ENCODE measurements at places on chromosomes 5 and 9.

GRCh38 chr5:133485468-133485867 lies 126.9 kb downstream of the FSTL4 start:
- DNase-seq, result no peak

- DNase-seq, result no peak
These were observed at the start of gene ADRA1B for GRCh38 chr5:159915904-159916840. TSS of gene ADRA1B (plus strand) at chr5:159916482. CDS start at chr5:159916906, 424 bp downstream.

DNA sequence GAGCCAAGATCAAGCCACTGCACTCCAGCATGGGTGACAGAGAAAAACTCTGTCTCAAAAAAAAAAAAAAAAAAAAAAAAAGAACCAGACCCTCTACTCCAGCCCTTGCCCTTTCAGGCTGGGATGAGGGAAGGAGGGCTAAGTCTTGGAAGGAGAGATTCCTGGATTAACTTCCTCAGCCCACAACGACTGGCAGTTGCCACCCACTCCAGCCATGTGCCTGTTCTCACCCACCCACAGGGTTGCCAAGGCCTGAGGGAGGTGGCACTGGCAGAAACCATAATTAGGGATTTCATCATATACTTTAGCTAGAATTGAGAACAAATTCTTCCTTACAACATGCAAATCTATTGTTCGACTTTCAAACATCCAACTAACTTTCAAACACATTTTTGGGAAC lies 87.8 kb upstream of the SLC30A5 start:
- no peak for DNase-seq

DNA sequence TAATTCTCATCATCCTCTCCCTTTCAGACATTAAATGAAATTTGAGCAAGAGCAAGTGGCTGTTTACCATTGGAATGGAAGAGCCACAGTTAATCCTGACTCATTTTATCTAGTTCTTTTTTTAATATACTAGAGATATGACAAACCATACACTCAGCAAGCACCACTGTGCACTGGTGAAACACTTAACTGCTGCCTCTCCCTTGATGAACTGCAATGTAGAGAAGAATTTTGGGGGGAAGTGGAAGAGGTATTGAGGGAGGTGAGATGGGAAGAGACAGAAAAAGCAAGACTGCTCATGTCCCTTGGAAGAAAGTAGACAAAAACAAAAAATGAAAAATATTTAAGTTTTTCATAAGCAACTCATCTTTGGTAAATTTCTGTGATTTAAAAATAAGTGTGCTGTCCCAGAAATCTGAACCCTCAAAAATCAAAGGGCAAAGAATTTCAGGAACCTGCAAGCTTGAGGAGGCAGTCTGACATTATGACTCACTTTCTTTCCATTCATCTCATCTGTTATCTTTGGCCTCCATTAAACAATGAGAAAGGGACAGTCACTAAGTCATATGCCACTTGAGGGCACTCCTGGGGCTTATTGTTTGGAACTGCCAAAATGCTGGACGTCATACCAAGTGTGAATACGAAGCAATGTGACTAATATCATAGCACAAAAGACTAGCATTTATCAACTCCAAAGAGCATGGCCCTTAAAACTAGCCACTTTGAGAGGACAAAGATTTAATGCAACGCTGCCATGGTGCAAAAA lies 566.8 kb upstream of the DMAC1 start:
- no peak for DNase-seq

DNA sequence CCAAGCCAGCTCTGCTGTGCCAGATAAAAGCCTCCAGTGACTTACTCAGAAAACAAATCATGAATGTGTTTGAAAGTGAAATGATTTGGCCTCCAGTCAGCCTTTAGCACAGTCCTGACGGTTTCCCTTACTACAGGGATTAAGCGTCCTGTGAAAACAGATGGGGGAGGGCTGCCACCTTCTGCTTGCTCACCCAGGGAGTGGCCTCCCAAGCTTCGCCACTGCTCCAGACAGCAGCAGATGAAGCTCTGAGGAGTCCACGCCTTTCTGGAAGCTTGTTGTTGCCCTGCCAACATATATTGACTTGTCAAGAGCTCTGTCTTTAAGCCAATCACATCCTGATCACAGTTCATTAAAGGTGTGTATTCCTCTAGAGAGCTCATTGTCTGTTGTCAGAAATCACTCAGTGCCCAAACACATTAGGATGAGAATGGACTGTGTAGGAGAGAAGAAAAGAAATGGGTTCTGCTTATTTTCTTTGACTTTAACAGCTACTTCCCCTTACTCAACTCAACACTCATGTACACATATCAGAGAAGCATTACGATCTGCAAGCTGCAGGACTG lies 4.9 kb upstream of the FYB1 start:
- DNase-seq, result no peak

DNA sequence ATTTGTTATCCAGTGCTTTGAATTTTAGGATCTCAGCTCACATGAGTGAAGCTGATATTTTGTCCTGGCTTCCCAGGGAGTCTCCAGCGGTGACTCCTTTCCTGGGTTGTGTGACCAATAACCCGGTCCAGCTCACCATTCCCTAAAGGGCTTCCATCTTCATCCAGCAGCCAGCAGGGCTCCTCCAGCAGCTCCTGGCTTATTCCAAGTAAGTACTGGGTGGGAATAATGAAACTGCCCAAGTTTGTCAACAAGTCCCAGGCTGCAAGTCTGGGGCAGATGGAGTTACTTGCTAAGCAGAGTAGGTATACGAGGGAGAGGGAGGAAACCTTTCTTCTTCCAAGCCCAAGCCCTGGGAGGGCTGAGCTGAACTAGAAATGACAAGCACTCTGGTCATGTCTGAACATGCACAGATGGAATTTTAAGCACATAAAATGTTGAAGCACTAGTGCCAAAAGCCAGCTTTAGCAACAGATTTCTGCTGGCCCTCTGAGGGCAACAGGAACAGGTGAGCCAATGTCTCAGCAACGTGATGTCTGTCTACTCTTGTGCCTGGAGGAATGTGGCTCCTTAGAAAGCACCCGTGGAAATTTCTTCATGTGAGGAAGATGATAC lies 153.7 kb upstream of the DAPK1 start:
- DNase-seq, result no peak

- DNase-seq, result no peak
These were observed 25.7 kb downstream of the FRMPD1 start for GRCh38 chr9:37676411-37676830.

DNA sequence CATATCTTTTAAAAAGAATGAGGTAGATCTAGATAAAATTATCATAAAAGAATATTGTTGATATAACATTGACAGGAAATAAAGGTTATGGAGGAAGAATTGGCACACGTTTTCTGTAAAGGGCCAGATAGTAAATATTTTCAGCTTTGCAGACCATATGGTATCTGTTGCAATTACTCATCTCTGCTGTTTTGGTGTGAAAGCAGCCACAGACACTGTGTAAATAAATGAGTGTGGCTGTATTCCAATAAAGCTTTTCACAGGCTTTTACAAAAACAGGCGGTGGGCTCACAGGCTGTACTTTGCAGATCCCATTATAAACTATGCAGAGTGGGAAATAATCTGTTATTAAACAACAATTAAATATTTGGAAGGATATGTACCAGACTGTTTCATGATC lies 87.4 kb downstream of the SGCD start:
- no peak for DNase-seq

GRCh38 chr5:14458414-14458813 lies 123.2 kb upstream of the OTULINL start:
- no peak for DNase-seq

DNA sequence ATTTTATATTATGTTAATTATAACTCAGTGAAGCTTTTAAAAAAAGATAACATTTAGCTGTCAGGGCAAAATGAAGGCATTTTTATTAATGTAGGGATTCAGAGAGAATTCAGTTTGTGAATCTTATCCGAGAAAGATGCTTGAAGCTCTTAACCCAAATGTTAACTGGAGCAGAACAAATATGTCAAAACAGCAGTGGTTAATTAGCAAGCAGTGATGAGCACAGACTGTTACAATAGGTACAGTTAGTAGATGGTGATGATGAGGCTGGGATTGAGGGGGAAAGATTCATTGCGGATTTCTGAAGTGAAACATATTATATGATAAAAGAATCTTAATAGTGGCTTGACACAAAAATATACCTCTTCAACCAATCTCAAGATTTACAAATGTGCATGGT lies 356.7 kb downstream of the DIRAS2 start:
- DNase-seq, result no peak

- DNase-seq, result no peak
These were observed 264.8 kb upstream of the KIF2A start for GRCh38 chr5:62041156-62041756.

- no peak for DNase-seq
These were observed 5.5 kb upstream of the VAV2 start for GRCh38 chr9:133997584-133997983.

DNA sequence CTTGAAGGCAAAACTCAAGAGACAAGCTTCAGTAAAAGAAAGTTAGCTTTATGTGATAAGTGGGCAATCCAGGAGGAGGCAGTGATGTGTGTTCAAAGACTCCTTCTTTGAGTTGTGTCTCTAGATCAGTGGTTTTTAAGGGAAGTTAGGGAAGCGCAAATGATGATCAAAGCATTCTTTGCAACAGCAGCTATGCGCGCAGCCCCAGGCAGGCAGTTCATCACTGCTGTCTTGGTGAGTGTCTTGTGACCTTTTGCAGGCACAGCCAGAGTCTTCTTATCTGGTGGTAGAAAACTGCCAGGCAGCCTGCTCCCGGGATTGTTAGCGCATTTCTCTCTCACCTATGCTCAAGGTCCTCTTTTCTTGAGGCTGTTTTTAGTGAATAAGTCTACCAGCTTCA lies 40.3 kb upstream of the CLK4 start:
- DNase-seq, result no peak

GRCh38 chr9:70559102-70559501 lies 144.6 kb upstream of the KLF9 start:
- DNase-seq, result no peak

DNA sequence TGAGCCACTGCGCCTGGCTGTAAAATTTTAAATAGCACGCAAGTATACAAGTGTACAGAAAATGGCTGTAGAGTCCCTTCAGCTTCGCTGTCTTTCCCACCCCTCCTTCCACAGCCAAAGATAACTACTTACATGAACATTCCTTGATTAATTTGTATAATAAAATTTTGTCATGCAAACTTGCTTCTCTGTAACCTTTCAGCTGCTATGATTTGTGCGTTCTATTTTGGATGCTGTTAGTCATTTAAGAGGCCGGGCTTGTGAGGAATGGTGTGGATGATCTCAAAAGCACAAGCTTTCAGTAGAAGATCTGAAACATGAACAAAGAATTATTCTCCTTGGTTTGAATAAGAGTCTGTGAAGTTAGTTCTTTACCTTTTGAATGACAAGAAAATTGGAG lies 115.0 kb upstream of the TLE1 start:
- no peak for DNase-seq

DNA sequence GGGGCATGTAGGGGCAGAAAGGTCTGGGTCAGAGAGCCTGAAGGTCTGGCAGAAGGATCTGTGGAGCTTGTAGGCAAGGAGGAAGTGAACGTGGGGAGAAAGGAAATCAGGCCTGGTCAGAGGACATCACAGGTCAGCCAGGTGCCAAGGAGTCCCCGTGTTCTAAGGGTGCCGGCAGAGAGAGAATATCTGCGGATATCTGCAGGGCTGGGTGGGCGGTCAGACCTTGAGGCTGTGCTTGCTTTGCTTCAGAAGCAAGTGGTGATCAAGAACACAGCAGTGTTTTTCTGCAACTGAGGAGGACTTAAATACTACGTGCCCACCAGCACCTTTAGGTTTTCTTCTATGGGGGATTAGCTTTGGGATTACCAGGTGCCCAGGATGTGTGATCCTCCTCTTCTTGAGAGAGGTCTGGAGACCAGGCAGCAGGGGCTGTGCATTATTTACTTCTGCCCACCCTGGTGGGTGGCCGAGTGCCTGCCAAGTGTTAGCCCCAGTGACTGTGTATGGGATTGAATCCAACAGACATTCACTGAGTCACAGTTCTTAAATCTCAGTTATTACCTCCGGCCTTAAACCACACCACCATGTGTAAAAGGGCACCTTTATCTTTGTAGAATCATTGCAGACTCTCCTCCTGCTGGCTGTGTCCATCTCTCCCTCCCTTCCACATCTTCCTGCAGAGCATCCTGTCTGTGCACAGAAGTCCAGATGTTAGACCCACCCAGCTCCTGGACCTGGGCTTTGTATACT lies 12.5 kb upstream of the SHB start:
- DNase-seq, result no peak

GRCh38 chr5:69167929-69168328 lies 979 bp downstream of the CCNB1 start:
- no peak for DNase-seq

DNA sequence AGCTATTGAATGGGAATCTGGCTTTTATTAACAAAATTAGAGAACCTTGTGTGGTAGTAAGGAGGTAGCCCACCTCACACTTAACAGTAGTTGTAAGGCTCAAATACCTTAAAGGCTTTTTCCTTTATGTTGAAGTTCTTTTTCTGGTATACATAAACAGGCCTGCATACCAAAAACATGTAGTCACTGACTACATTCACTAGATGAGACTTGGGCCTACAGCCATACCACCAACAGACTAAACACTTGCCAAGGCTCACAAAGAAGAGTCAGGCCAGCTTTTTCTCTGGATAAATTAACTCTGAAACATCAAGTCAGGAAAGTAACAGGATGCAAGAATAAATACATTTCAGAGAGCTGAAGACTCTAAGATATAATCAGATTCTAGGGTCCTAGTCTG lies 78.6 kb upstream of the MPDZ start:
- DNase-seq, result no peak

DNA sequence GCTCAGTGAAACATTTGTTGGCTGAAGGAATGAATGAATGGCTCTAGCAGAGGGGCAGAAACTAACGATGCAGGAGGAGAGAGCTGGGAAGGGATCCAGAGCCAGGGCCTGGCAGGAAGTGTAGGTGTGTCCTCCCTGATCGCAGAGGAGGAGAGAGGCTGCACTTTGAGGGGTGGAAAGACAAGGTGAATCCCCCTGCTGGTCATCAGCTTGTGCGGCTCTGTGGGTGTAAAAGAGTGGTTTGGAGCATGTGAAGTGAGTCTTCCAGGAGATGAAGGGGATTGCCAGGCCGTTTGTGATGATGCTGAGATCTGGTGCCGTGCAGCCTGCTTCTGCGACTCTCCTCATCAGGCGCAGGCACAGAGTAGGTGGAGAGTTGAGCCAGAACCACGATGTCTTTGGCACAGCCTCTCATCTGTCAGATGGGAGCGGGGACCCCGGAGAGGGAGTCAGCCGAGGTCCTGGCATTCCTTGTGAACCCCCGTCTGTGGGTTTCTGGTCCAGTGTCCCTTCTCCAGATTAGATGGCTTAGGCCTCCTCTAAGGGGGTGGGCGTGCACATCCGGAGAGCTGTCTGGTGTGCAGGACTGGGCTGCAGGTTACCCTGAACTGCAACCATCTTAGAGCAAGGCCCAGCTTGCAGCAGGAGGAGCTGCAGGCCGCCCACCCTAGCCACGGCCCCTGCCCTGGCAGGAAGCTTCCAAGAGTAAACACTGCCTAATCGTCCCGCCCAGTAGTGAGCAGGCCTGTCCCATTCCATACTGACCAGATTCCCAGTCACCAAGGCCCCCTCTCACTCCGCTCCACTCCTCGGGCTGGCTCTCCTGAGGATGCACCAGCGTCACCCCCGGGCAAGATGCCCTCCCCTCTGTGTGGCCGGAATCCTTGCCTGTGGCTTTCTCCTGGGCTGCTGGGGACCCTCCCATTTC lies at the start of gene ADAMTS13:
Gene ADAMTS13, plus strand, starts transcription at position 753 of the 928 bp plus-strand sequence. Its CDS starts 77 bp downstream, at position 830.
- DNase-seq, result no peak

GRCh38 chr9:15909297-15909696 lies 356.5 kb downstream of the CCDC171 start:
- DNase-seq, result no peak

Measured in hematopoietic multipotent progenitor cell treated with erythropoietin and hydrocortisone succinate and interleukin-3 and kit ligand, for 15 days (in vitro differentiated cells).